CD4-positive, alpha-beta T cell treated with Interleukin-6 for 4 hours (primary cell): ENCODE measurements at places on chromosomes 7 and 10.

DNA sequence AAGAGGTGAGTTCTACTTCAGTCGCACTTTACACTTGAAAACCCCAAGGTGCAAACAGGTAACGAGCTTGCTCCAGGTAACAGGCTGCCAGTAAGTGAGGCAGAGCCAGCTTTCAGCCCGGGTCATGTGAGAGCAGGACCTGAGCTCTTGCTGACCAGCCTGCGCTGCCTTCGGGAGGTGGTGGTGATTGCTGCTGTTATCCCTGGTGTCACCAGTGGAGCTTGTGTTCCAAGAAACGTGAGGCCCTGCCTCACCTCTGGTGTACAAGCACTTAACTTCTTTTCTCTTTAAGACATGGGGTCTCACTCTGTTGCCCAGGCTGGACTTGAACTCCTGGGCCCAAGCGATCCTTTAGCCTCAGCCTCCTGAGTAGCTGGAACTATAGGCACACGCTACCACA, 265.0 kb downstream of the CELF2 start:
- DNase-seq, result no peak

- DNase-seq, result no peak
Measured at GRCh38 chr10:77070346-77070745, 567.3 kb downstream of the KCNMA1 start.

DNA sequence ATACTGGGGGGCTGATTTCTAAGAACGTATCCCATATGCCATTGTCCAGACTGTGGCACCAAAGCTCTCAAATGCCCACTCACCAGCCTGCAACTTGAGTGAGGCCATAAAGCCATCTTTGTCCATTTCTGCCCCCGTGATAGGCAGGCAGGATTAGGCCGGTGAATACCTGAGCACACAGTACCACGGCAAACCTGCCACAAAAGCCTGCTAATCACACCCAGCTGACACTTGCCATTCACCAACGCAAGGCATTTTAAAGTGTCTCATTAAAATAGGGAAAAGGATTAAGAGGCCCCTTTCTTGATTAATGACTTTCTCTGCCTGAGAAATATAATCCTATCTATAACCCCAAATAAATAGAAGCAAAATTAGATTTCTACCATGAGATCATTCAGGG, 111.4 kb upstream of the NANOS1 start:
- DNase-seq, result no peak

GRCh38 chr7:55387062-55387965, 22.2 kb downstream of the LANCL2 start:
- DNase-seq, result no peak

- no peak for DNase-seq
Measured at GRCh38 chr7:11623093-11623678, 208.8 kb downstream of the THSD7A start.

- DNase-seq, result no peak
Measured at GRCh38 chr10:28211759-28212158, 91.1 kb downstream of the MPP7 start.

GRCh38 chr10:106392778-106393177, 771.7 kb downstream of the SORCS1 start:
- no peak for DNase-seq

GRCh38 chr7:143295870-143296269, 7.7 kb downstream of the CASP2 start:
- no peak for DNase-seq

- no peak for DNase-seq
Measured at GRCh38 chr10:61985715-61986114, 84.2 kb downstream of the ARID5B start.
